ENCODE measurements at places on chromosomes 3 and 15.

GRCh38 chr3:97680696-97681095, 83.9 kb upstream of the ARL6 start:
- no peak for DNase-seq

- DNase-seq, result no peak
Measured at GRCh38 chr3:57064001-57064400, 3.5 kb downstream of the SPATA12 start.

DNA sequence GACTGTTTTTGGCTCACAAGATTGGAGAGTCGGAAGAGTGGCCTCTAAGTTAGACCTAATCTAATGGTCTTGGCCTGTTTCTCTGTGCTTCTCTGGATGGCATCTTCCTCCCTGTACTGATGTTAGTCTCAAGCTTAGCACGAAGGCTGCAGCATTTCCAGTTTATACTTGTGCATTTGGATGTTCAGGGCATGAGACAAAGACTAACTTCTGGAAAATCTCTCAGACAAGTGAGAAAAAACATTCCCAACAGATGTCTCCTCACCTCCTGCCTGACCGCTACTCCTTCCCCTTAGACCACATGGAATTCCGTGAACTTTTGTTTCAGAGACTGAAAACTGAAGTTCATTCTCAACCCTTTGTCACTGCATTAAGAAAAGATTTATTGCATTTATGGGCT, 410.8 kb upstream of the MCTP2 start:
- no peak for DNase-seq

DNA sequence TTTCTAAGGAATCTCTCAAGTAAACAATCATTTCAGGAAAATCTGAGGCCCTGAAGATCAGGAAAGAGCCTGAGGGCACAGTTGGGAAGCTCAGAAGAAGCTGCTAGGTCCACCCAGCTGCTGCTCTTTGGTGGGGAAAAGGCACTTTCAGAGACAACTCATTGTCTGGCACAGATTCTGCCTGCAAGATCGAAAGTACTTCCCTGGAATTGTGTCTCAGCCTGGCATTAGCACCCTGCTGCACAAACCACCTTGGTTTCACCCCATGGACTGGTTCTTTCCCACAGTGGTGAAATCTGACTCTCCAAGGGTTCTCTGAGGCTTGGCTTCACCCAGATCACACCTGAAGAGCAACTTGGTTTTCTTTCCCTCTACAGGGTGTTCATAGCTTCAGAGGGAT, 18.7 kb downstream of the THRB start:
- DNase-seq, result no peak

GRCh38 chr3:137121704-137122314, 164.0 kb downstream of the IL20RB start:
- DNase-seq, result no peak

- DNase-seq, result no peak
Measured at GRCh38 chr3:192482391-192482790, 244.9 kb downstream of the FGF12 start.

DNA sequence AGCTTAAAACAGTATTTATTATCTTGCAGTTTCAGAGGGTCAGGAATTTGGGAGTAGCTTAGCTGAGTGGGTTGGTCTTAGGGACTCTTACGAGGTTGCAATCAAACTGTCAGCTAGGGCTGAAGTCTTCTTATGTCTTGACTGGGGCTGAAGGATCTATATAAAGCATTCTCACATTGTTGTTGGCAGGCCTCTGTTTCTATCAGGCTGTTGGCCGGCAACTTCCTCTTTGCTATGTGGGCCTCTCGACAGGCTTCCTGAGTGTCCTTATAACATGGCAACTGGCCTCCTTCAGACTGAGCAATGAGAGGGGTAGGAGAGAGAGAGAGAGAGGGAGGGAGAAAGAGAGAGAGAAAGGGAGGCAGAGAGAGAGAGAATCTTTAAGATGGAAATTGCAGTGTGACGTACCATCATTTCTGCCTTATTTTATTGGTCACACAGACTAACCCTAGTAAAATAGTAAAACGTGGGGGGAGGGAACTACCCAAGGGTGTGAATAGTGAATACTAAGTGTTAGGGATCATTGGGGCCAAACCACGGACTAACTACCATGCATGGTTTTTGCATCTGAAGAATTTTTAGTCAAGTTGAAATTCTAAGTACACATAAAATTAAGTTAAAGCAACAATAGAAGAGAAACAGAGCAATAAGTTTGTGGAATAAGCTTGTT, 16.1 kb downstream of the FGF7 start:
- DNase-seq, result no peak

DNA sequence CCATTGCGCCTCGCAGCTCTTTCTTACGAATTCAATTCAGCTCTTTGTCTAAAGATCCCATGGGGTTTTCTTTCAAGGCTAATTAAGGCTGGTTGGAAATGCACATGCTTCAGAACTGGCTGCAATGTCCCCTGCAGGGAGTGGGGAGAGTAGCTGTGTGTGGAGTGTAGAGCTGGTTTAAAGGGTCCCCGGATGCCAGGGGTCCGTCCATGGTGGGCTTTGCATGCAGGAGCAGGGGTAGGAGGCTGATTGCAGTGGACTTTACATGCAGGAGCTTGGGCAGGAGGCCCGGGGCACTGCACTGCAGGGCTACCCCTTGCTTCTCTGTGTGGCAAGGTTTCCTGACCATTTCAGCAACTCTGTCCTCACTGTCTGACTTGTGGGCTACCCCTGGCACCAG, 261.6 kb upstream of the LYSMD4 start:
- DNase-seq, result no peak
